Fibroblast of skin of left quadriceps (primary cell): ENCODE measurements at places on chromosomes 1 and 21.

DNA sequence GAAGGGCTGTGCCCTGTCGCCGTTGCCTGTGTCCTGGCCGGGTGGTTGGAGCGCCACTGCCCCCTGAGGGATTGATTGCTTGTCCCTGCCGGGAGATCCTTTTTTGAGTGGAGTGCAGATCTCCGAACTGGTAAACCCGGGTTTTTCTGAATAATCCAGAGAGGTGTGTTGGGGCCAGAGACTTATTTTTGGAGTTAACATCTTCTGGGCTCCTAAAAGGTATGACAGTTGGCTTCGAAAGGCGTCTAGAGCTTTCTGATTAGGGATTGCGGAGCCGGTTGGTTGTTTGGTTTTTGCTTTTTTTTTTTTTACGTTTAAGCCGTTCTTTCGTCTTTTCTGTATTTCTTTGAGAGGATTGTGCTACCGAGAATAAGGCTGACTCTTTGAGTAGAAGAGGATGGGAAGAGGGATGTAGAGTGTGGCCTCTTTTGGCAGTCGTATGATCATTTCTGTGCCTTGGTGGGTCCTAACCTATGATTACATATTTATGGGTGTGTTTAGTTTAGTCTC, 756 bp downstream of the RLF start:
- no peak for DNase-seq

DNA sequence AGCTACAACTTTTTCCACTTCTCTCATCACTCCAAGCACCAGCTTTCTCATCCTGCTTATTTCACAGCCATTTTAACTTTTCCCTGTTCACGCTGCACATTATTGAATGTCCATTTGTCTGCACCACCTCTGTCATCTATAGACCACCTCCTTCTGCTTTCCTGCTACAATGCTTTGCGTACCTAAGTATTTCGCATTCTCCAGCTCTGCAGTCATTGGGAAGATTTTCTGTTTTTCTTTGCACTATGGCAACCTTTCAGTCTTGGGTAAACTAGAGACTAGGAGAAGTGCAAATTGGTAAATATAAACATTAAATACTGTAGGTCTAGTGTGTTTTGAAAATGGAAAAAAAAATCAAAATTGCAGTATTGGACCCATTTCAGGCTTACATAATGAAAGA, 835 bp downstream of the CCDC30 start:
- DNase-seq: no peak

- DNase-seq: no peak
Measured at GRCh38 chr1:177490036-177490639, 319.4 kb downstream of the BRINP2 start.

DNA sequence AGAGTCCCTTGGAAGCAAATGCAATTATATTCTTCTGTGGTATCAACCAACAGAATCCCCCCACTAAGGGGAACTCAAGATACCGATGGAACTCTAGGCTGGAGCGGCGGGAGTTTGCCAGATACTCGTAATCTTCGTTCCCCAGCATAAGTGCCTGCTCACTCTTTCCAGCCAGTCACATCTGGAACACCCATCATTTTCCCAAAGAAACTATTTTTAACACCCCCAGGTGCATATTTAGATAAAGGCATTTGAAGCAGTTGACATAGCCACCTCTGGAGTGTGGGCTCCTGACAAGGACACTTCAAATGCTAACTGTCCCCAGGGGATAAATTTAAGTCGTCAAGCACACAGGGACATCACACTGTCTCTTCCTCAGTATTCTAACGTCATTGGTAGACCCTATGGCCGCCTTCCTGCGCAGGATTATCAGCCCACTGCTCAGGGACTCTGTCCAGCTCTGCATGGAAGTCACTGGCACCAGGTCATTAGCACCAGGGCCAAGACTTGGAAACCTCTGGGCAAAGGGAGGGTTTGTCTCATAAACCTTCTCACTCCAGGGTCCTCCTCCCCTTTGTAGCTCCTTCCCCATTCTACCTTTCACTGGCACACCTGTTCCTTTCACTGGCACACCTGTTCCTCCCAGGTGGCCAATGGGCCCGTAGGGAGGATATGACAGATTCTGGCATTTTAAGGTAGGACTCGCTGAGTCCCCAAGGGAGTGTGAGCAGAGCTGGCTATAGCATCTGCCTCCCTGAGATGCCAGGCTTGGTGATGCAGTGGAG, 48.8 kb downstream of the H3-3A start:
- no peak for DNase-seq

DNA sequence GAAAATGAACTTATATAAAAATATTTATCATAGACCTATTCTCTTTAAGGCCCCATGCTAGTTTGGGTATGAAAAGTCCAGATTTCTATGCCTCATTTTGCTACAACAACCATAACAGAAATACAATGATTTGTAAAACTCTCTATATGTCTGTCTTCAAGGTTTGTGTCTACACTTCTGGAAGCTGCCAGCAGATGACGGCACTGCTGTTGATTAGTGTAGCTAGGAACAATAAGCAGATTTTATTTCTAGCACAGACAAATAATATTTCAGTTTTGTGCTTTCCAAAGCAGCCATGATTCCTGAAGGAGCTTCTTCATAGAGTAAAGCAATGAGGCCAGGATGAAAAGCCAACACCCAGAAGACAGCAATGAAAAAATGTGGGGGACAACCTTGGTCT, 779.6 kb upstream of the ADGRL2 start:
- DNase-seq: no peak

DNA sequence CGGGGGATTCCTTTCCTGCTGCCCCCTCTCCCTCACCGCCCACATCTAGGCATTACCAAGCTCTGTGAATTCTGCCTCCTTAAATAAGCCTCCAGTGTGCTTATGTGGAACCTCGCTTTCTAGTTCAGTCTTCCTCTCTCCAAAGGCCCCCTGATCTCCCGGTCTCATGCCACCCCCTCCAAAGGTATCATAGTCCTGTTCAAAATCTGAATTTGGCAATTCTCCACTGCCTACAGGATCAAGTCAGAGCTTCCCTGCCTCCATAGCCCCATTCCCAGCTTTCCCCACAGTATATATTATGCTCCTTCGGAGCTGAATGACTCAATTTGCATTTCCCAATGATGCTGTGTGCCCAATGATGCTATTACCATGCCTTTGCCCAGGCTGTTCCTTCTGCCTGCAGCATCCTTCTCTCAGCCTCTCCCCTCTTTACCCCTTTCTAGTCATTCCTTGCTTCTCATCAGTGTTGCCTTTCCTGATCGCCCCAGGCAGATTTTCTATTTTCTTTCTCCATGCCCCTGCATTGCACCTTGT, 1.7 kb downstream of the AZIN2 start:
- DNase-seq: no peak

GRCh38 chr1:93815366-93816110, 63.5 kb downstream of the DNTTIP2 start:
- no peak for DNase-seq

DNA sequence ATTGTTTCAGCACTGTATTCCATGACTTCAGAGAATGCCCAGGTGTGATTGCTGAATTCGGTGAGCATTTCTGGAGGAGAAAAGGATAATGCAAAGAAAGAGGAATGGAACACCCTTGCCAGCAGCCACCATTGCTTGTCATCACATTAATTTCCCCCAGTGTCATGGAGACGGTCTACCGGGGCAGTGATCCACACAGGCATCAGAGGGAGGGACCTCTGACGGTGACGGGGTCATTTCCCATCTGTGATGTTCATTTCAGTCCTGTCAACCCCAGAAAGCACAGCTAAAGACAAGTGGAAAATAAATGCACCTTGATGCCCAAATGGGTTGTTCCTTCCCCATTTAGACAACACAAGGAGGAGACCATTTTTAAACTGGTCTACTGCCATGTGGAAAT, 376.4 kb downstream of the PCP4 start:
- no peak for DNase-seq

DNA sequence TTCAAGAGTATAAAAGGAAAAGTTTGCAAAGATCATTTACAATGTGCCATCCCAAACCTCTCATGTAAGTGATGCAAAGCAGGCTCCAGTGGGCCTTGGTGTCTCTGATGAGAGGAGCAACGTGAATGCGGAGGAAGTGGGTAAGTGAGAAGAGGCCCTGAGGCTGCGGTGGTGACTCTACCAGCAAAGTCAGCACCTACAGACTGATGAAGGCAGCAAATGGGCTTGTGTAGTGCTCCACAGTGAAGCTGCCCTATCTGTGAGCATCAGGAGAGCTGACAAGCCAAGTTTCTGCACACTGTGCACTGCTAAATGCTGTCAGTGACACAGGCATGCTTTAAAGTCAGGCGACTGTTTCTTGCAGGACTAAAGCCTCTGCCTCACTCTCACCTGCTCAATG, 15.6 kb upstream of the RAP1A start:
- no peak for DNase-seq

DNA sequence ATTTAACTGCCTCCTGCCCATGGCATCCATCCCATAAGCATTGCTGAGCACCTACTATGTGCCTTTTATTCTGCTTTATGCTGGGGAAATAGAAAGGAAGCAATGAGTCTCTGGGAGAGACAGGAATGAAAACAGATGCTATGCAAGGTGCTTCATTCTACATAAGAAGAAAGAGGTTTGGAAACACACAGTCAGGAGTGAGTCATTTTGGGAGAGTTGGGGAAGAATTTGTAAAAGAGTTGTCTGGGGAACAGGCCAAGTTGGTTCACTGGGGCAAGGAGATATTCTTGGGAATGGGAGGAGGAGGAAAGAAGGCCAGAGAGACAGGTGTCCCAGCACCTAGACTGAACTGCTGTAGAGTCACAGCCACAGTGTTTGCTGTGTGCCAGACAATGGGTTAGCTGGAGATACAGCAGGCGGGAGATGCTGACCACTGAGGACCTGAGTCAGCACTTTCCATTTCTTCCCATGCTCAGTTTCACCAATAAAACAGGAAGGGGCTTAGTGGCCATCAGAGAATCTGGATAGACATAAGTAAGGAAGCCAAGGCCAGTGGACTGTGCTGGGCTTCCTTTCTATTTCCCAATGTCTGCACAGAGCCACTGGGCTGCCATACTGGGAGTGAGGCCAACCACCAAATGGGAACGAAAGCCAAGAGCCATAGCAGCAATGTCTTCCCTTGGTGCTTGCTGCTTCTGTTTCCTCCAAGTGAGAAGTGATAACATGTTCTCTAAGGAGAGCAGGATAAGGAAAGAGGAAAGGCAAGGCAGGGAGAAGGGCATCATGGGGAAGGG, 187.7 kb upstream of the USP24 start:
- DNase-seq: no peak

- no peak for DNase-seq
Measured at GRCh38 chr1:86140281-86140880, 16.2 kb downstream of the COL24A1 start.

GRCh38 chr1:230077011-230077410, 10.0 kb downstream of the GALNT2 start:
- DNase-seq: no peak

GRCh38 chr1:213303286-213303685, 252.2 kb downstream of the RPS6KC1 start:
- DNase-seq: peak; percentile 13

DNA sequence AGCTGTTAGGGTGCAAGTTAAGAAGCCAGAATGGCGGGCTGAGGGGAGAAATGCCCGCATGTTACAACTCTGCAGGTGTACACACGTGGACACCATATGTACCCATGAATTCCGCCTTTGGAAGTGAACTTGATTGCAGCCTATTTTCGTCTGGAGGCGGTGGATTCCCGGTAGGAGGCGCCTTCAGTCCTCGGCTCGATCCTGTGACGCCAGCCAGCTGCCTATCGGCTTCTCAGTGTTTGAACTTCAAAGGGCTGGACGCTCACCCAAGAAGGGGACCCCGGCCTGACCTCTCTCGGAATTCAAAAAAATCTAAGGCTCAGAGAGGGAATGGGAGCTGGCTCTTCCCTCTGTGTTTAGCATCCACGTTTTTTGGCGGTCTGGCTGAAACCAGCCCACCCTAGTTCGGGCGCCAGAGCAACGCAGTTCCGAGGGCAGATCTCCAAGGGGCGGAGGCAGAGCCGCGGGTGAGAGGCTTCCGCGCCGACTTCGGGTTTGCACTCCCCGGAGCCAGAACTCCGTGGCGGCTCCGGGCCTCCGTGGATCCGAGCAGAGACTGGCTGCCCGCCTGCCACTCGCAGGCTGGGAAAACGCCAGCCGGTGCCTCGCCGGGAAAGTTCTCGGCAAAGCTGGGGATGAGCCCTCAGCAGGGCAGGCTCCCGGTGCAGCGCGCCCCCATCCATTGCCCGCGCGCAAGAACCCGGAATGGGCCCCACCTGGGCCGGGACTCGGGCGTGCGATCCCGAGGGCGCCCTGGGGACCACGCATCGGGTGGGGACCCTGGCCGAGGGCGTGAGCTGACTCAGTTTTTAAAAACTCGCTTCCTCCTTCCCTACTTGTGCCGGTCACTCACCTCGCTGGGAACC, 996 bp upstream of the TMEM51 start:
- peak; percentile 44 for DNase-seq

DNA sequence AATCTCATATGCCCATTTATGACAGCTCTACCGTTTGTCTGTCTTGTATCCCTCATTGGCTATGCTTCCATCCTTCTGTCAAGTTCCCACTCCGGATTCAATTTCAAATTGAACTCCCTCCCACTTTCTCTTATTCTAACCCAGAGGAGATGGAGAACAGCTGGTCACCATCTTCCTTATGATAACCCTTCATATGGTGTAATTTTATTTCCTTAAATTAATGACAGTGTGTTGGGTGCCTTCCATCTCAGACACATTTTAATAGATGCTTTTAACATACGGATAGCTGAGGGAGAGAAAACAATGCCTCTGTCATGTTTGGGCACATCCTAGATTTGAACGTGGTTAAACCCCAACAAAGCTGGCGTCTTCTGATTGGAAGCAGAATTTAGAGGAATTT, 103.0 kb upstream of the PLXNA2 start:
- no peak for DNase-seq

- no peak for DNase-seq
Measured at GRCh38 chr21:41965045-41965444, 11.2 kb upstream of the C2CD2 start.

DNA sequence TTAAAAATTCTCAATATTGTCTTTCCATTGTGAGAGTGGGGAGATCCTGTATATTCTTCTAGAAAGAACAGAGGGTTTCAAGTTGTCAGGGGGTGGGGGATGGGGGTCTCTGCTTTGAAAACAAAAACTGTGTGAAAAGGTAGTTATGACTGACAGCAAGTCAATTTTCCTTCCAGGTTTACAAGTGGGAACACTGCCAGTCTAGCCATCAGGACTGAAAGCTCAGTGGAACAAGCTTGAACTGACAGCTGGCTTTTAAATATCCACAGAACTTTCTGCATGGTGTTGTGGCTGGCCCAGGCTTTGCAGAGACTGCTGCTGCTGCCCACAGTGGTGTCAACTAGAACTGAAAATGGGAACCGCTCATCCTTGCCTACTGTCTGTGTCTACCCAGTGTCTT, 162.6 kb downstream of the TNR start:
- no peak for DNase-seq

DNA sequence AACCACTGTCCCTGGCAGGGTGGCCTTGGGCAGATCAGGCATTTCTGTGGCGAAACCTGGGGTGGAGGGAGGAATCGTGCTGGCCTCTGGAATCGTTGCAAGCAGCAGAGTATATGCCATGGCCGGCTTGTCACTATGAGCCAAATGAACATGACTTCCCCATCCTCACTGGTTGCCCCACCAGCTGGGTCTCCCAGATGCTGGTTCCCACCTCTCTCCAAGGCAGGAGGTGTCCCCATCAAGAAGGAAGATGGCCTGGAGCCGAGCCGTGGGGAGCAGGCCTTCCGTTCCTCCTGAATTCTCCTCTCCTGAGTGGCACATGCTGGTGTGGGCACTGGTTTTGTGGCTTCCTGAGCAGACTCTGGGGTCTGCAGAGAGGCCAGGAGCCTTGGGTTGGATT, 60.2 kb upstream of the ACTRT2 start:
- no peak for DNase-seq

- no peak for DNase-seq
Measured at GRCh38 chr1:82849460-82849859, 1048.7 kb downstream of the ADGRL2 start.
